ENCODE measurements at places on chromosomes 3 and 15.

DNA sequence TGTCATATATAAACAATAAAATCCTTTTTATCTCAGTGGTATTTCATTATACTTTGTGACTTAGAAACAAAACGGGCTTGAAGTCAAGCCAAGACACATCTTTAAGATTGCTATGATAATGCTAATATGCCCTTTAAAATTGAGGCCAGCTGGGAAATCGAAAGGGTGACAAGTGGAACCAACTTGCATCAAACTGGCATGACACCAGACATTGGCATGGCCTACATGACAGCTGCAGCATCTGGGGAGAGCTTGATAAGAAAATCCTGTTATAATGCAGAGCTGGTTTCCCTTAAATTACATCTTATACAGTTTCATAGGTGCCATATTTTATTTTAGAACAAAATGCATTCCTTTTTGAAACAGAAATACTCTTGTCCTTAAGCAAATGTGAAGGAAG is 325.2 kb downstream of the ZBBX start:
- DNase-seq: no peak

DNA sequence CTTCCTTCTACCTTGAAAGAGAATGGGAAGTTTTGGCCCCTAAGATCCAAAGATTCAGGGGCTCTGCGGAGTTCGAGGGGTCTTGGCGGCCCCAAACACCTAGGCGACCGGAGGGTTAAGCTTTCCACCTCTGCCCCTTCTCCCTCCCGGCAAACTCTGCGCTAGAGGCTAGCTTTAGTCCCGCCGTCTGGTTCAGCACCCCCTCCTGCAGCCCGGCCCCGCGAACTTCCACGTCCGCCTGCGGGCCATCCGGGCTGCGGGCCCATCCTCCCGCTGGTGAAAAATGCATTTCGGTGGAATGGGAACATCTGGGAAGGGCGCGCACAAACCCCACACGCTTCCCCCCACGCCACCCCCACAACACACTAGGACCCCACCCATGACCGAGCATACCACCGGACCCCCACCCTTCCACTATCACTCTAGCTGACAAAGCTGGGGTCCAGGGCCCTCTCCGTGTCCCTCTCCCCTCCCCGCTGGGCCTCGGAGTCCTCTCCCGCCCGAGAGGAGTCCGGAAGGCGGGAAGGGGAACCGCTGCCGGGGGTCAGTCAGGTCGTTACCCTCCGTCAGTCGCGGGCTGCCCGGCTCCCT is 1.0 kb downstream of the SHOX2 start:
- peak; percentile 56 for DNase-seq

DNA sequence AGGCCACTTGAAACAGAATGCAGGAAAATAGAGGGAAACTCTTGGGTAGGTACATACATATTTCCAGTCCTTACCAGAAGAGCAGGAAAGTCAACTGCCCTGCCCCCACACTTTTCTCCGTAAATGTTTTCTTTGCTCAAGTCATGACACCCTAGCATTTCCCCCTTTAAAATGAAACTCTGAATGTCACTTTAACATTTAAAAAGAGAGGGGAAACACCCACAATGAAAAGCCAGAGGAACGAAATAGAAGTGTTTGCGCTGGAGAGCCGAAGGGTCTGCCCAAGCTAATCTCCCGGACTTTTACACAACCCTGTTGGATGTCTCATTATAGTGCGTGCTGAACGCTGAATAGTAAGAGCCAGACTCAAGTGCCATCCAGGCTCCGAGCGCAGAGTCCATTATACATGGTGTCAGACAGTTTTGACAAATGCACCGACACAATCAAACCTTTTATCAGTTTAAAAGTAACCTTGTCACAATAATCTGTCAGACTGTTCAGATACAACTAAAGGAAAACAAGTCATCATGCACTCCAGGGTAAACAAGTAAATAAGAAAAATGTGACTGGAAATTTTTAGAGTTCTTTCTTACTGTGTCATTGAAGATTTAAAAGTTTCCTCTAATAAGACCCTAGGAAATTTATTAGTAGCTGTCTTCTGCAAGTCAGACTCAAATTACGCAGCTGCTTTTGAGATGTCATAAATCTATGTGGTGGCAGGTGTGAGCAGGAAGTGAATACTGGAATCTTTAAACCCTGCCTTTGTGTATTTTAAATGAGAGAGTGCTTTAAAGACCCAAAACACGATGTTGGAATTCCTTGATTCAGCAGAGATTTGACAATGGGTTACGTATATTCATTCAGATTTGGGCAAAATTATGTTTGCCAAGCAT is 159.8 kb downstream of the RBMS3 start:
- no peak for DNase-seq

- DNase-seq: no peak
These were observed 65.0 kb downstream of the SETD2 start for GRCh38 chr3:47098910-47099309.

- DNase-seq: no peak
These were observed 29.6 kb downstream of the CX3CR1 start for GRCh38 chr3:39250116-39250747.

DNA sequence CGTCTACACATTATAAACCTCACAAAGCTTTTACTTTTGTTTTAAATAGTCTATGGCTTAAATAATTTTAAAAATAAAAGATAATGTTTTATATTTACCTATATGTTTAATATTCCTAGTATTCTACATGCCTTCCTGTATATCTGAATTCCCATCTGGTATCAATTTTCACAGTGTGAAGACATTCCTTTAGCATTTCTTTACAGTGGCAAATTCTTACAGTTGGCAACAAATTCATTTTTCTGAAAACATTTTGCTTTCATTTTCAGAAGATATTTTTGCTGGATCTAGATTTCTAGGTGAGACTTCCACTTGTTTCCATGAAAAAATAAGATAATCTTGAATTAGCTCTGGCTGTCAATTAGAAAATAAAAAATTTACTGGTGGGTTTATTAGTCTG is 471.4 kb upstream of the NAALADL2 start:
- DNase-seq: no peak

DNA sequence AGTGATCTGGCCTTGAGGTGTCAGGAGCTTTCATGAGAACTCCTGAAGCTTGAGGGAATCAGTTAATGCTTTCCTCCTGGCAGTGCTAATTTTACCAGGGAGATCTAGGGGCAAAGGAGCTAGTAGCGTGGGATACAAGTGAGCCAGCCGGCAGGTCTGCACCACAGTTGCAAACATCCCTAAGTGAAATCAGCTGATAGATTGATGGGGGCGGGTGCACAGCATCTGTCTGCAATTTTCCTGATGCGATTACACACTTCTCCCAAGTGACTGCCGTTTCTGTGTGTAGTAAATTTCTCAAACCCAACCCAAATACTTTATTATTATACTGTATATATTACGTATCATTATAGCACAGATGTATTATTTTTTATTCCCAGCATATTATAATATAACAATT is 304.5 kb downstream of the AGBL1 start:
- no peak for DNase-seq
